SK-MEL-5 (cell line): ENCODE measurements at places on chromosomes 3 and 15.
A peak's percentile ranks its signal among the peaks of the same experiment; 100 is the strongest.

- DNase-seq, result no peak
Observed at GRCh38 chr3:139285691-139286090, 58.1 kb upstream of the MRPS22 start.

DNA sequence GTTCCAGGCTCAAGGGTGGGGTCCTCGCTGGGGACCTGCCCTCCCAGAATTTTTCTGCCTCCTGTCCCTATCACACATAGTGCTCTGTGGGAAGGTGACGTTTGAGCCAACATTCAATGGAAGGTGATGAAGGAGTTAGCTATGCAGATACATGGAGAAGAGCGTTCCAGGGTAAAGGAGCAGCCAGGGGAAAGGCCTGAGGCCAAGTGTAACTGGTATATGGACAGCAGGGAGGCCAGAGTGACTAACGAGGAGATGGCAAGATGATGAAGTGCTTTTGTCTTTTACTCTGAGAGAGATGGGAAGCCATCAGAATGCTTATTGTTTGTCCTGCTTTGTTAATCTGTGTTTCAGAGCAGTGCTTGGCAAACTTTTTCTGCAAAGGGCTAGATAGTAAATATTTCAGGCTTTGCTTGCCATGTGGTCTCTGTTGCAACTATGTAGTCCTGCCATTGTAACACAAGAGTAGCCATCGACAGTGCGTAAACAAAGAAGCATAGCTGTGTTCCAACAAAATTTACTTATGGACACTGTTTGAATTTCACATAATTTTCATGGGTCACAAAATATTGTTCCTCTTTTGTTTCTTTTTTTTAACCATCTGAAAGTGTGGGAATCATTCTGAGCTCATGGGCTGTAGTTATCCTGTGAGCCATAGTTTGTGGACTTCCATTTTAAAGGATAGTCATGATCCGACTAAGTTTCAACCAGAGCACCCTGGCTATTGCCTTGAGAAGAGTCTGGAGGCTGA lies 25.8 kb upstream of the PIAS1 start:
- no peak for DNase-seq

- no peak for DNase-seq
Observed at GRCh38 chr3:136336329-136337100, 86.4 kb downstream of the PCCB start.

DNA sequence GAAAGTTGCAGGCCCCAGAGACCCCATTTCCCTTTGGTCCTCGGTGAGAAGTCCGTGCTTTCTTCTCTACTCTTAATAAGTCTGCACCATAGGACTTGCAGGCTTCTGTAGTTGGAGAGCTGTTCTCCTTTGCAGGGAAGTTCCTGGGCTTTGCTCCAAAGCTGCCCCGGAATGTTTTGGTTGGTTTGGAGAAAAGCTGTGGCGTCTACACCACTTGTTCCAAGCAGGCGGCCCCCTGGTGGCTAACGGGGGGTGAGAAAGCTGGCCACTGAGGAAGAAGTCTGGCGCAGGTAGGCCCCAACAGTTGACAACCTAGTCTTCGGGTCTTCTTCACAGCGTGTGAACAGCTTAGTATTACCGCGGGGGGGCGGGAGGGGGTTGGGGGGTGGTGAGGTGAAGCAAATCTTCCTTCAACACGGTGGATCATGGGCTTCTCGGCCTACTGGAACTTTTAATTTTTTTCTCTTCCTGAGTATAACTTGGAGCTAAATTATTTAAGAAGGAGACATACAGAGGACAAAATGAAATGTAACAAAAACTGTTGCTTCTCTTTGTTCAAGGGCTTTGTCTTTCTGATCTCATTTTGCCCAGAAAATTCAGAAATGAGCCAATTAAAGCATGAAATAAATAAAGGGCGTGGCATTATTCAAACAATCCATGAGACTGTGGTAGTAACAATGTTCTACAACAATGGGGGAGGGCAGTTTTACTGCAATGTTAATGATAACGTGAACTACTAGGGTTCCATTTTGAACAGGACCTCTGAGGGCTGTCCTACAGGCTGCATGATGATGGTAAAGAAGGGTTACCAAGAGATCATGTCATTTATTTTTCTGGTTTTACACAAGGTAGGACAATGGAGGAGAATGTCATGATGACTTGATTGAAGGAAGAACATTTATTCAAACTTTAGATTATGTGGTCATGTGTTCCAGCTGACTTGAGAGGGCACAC lies 2.2 kb upstream of the THRB start:
- DNase-seq, result peak; percentile 66

DNA sequence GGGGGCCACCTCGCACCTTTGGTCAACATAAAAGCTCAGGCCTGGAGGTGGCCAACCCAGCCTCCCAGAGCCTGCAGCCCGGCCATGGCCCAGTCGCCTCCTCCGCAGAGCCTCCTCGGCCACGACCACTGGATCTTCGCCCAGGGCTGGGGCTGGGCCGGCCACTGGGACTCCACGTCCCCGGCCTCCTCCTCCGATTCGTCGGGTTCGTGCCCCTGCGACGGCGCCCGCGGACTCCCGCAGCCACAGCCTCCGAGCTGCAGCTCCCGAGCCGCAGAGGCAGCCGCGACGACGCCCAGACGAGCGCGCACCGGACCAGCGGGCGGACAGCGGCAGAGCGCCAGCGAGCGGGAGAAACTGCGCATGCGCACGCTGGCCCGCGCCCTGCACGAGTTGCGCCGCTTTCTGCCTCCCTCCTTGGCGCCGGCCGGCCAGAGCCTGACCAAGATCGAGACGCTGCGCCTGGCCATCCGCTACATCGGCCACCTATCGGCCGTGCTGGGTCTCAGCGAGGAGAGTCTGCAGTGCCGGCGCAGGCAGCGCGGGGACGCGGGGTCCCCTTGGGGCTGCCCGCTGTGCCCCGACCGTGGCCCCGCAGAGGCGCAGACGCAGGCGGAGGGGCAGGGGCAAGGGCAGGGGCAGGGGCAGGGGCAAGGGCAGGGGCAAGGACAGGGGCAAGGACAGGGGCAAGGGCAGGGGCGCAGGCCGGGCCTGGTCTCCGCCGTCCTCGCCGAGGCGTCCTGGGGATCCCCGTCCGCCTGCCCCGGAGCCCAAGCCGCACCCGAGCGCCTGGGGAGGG lies at the start of gene MESP2:
Gene MESP2 (plus strand): TSS at position 59 of the 799 bp plus-strand sequence. CDS start 26 bp downstream, at position 85.
- peak; percentile 70 for DNase-seq

DNA sequence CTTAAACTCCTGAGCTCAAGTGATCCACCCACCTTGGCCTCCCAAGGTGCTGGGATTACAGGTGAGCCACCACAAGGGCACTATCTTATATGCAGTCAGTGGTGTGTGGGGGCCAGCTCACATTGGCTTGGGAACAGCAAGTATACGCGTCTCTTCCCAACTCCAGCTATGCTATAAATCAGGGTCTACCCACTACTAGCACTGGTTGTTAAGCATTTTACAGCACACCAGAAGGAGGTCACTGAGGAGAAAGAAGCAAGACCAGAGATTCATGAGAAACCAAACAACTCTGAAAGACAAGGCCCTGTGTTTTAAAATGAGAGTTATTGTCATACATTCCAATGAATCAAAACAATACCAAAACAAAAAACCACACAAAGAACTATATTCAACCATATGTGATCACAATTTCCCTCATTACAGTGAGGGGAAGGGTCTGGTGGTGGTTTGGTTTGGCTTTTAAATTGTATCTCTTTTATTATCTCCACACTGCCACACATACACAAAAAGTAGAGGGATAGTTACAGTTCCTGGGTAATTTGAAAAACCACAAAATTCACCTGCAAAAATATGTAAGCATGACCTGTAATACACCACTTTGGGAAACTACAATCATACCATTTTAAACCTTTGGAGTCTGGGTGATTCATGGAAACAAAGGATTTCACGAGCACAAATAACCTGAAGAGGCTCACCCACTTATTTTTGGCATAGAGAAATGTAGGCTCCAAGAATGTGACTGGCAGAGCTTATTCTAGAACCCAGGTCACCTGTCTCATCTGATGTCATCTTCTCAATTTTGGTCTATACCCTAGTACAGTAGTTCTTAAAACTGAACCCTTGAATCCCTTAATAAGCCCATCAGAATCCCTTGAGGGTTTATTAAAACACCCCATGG lies 5.2 kb downstream of the MAGI1 start:
- no peak for DNase-seq

GRCh38 chr3:49805897-49806701 lies 3.0 kb downstream of the INKA1 start:
- DNase-seq, result no peak

- no peak for DNase-seq
Observed at GRCh38 chr3:128548426-128549282, 55.7 kb upstream of the GATA2 start.

- peak; percentile 71 for DNase-seq
Observed at GRCh38 chr15:60423537-60423936, 25.8 kb upstream of the ANXA2 start.

DNA sequence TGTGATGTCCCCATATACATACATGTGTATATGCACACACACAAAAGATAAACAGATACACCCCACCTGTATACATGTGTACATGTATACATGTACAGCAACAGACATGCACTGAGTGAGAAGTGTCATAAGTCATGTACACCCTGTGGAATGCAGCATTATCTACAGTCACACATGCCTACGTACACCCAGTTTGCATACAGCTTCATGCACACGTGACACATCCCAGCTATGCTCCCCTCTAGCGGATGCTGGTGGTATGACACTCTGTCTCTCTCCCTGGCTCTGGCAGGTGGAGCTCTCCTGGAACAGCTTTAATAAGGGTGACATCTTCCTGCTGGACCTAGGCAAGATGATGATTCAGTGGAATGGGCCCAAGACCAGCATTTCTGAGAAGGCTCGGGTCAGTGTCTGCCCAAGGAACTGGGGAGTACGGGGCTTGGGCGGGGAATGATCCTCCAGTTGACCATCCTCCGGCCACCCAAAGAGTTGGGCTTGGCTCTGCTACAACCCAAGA lies 6.3 kb downstream of the VILL start:
- DNase-seq, result peak; percentile 88

GRCh38 chr15:58407236-58407775 lies 24.5 kb upstream of the LIPC start:
- peak; percentile 84 for DNase-seq

- DNase-seq, result peak; percentile 32
Observed at GRCh38 chr3:141411251-141411771, 43.0 kb downstream of the ZBTB38 start.

DNA sequence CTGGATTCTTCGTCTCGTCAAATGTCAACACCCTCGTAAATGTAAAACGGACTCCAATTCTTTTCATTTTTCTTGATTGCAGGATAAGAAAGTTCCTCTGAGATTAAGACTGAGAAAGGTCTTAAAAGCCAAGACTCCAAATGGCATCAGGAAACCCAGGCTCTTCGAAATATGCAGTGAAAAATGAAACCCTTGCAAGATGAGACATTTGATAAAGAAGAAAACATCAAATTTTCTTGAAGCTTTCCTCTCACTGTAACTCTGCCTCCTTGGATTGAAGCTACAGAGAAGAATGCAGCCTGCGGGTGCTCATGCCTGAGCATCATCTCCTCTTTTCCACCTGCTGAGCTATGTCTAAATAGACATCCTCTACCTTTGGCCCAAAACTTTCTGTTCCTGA lies 342.4 kb upstream of the THBS1 start:
- DNase-seq, result no peak

- no peak for DNase-seq
Observed at GRCh38 chr3:46440531-46441294, 24.0 kb downstream of the LTF start.

- no peak for DNase-seq
Observed at GRCh38 chr15:85154061-85154460, 172.4 kb downstream of the PDE8A start.

- no peak for DNase-seq
Observed at GRCh38 chr3:156976933-156977332, 150.8 kb downstream of the LEKR1 start.

- no peak for DNase-seq
Observed at GRCh38 chr3:13569201-13569600, 20.3 kb downstream of the FBLN2 start.

DNA sequence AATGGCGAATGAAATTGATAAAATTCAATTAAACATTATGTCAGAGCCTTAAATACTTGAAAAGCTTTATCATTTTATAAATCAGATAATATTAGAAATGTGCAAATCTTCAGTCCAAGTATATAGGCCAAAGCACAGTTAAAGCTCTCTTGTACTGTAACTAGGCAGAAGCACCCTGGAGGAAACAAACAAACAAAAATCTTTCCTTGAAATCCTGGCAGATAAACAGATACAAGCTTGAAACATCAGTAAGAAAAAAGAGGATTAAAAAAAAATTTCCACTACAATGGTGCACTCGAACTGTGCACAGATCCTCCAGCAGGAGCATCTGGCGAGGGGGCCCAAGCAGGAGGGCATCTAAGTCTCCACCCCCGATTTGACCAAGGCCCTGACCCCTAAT lies 166.6 kb downstream of the PLD1 start:
- no peak for DNase-seq

DNA sequence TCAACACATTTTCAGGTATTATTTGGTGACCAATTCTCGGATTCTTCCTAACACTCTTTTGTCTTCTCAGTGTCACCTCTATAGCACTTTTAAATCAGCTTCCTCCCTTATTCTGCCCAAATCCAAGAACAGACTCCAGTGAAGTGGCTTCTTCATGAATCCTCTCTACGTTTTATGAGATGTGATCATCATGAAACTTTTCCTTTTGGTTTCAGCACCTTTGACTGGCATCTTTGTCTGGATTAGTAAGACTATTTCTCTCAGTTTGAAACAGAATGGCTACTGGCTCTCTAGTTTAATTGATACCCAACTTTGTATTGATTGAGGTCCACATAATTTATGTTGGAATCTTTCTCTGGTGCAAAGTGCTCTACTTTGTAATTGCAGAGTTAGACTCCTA lies 45.6 kb downstream of the CMC1 start:
- DNase-seq, result peak; percentile 11
